Transverse colon (tissue), 4 donors: ENCODE measurements at places on chromosomes 16 and 17. TPM values are rescaled to one million over a fixed set of nuclear protein-coding genes. Genes with fewer than 3 reads are reported as not detected.
A peak's percentile ranks its signal among the peaks of the same experiment; 100 is the strongest.

DNA sequence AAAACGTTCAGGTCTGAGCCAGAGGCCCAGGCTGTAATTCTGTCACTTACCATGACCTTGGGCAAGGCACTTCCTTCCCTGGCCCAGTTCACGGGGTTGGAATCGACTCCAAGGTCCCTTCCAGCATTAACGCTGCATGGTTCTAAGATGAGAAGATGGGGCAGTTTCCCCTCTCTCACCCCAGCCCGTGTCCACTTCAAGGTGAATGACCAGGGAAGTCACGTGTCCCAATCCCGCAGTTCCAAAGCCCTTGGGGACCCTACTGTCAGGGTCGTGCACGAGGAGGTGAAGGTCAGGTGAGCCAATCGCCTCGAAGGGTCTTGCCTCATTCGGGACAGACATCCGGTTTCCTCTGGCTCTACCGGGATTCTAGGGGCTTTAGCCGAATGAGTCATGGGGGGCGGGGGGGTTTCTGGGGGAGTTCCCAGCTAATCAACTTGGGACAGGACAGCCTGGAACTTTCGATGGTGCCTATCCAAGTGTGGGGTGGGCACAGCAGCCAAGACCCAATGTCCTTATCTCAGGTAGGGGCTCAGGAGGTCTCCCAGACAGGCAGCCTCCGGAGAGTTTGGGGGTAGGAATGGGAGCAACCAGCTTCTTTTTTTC is 762 bp upstream of the CSF3 start:
- DNase-seq, result no peak
- H3K36me3 ChIP-seq, result no peaks in the 10 kb centered on the region
- no peaks in the 10 kb centered on the region for H3K27me3 ChIP-seq
- peaks cover 34% of the 10 kb centered on the region for H3K4me1 ChIP-seq

DNA sequence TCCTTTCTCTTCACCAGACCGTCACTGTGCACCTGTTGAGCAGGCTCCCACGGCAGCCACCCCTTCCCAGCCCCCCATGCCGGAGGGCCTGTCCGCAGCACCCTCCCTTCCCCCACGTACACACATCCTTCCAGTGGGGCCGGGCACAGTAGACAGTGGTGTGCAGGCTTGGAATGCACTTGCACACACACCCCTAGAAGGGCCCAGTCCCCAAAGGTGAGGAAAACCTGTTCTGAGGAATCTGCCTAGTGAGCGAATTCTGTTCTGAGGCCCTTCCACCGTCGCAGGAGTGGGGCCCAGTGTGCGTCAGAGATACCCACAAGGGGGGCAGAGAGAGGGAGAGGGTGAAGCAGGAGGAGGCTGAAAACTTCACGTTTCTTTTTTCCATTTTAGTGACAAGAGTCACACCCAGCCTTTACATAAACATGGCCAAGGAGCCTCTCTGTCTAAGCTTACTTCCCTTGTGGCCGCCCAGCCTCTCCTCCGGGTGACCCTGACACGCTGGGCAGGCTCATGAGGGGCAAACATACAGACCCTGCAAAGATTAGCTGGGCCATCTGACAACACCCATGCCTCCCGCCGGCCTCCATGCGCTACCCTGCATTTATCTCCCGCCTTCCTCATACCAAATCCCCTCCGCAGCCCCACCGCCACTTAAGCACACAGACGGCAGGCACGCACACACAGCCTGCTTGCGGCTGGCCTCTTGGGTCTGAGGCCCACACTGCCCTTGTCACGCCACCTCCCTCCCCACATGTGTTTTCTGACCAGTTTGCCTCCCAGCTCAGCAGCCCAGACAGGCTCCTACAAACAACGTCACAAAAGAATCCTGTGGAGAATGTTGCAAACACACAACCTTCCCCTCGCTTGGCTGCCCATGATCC is 1.8 kb downstream of the ZBTB4 start:
- H3K36me3 ChIP-seq, result no peaks in the 10 kb centered on the region
- peak; percentile 28 for DNase-seq
- peak overlapping the region; percentile 99 for H3K4me3 ChIP-seq
- H3K4me1 ChIP-seq, result peaks cover 42% of the 10 kb centered on the region
- no peaks in the 10 kb centered on the region for H3K27me3 ChIP-seq

DNA sequence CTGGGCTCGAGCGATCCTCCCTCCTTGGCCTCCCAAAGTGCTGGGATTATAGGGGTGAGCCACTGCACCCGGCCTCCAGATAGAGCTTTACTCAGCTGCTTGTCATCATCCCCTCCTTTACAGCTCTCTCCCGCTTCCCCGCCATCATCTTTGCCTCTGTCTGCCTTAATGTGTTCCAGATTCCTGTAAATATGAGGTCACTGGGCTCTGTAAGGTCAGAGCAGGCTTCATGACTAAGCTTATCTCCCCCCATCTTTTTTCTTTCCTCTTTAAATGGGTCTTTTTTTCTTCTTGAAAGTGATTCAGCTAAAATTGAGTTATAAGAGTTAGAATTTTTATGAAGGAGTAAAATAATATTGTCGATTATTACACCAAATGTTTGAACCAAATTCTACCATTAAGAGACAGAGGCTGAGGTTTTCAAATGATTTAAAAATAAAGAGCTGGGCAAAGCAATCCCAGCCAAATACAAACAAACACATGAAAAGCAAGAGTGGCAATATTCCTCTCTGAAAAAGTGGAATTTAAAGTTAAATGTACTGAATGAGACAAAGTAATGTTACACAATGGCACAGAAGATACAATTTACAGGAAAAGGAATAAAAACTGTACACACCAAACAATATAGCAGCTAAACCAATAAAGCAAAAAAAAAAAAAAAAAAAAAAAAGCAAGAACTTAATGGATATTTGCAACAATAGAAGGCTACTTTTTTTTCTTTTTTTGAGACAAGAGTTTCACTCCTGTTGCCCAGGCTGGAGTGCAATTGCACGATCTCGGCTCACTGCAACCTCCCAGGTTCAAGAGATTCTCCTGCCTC is 62.1 kb downstream of the CRISPLD2 start:
- H3K27me3 ChIP-seq, result no peaks in the 10 kb centered on the region
- peak overlapping the region; percentile 64 for H3K27ac ChIP-seq
- H3K36me3 ChIP-seq, result no peaks in the 10 kb centered on the region
- H3K4me3 ChIP-seq, result no peak overlapping the region
- peaks cover 4% of the 10 kb centered on the region for H3K4me1 ChIP-seq
- no peak for DNase-seq

PRMT7 gene
- total RNA-seq, result 41.4 TPM

BBS2 gene
- total RNA-seq, result 39.7 TPM

ABCA8 gene
- 25.1 TPM for total RNA-seq
